ENCODE measurements at places on chromosomes 3 and 15.

DNA sequence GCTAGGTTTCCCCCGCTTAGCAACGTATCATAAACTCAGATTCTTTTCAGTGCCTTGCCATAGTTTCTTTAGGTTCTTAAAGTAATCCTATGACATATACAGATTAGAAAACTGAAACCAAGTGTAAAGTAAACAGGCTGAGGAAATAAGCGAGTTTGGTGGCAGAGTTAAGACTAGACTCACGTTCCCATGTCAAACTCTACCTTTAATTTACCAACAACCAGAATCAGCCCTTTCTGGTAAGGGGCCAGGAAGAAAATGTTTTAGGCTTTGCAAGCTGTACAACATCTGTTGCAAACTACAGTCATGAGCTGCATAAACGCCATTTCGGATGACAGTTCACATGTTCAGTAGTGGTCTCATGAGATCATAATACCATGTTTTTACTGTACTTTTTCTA is 128.0 kb upstream of the PRICKLE2 start:
- DNase-seq: no peak

DNA sequence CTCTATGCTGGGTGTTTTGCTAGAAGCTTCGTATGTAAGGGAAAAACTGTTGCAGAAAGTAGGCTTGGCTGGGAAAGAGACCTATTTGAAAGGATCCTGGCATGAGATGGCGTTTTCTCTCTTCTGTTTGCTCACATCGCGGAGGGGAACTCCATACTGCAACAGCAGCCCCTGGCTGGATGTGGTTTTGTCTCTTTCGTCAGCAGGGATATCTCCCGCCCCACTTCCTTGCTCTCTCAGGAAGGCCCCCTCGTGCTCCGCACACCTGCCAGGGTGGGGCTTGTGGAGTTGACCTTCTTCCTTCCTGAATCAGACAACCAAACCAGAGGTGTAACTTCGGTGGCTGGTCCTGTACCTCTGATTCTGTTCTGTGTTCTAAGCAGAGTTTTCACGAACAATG is 26.4 kb upstream of the MYZAP start:
- peak; percentile 28 for DNase-seq

GRCh38 chr3:22907161-22907780 is 295.9 kb upstream of the UBE2E2 start:
- no peak for DNase-seq

DNA sequence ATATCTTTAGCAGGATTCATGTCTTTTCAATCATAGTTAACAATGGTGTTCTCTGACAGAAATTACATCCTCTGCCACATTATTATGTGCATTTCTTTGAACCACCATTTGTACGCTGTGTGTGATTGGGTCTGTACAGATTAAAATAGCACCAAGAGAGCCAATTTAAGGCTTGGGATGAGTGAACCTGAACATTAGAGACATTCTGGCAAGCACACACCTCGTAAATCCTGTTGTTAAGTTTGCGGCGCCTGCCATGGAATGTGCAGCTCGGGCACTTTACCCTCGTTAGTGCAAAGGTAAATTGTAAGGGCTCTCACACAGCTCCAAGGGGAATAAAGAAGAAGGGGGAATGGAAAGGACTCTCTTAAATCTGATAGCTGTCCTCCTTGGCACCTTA is 482.4 kb upstream of the DPPA4 start:
- no peak for DNase-seq

DNA sequence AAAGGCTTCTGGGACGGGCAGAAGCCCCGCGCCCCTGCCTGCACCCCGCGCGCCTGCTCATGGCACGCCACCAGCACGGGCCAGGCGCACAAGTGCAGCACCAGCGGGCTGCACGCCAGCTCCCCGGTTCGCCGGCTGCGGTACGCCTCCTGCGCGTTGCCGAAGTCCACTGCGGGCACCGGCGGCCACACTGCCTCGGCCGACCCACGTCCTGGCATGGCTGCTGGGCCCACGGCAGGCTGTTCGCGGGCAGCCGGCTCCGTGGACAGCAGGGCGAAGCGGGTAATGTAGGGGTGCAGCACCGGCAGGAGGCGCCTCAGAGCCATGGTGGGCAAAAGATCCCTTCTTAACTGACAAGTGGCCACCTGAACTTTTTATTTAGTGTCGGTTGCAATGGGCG is 34.8 kb downstream of the MCCC1 start:
- DNase-seq: no peak

DNA sequence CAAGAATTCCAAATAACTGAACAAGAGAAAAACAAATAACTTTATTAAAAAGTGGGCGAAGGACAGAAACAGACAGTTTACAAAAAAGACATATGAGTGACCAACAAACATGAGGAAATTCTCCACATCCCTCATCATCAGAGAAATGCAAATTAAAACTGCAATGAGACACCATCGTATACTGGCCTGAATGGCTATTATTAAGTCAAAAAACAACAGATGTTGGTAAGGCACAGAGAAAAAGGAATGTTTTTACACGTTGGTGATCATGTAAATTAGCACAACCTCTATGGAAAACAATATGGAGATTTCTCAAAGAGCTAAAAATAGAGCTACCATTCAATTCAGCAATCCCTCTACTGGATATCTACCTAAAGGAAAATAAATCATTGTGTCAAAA is 1260.4 kb upstream of the ALCAM start:
- DNase-seq: no peak

DNA sequence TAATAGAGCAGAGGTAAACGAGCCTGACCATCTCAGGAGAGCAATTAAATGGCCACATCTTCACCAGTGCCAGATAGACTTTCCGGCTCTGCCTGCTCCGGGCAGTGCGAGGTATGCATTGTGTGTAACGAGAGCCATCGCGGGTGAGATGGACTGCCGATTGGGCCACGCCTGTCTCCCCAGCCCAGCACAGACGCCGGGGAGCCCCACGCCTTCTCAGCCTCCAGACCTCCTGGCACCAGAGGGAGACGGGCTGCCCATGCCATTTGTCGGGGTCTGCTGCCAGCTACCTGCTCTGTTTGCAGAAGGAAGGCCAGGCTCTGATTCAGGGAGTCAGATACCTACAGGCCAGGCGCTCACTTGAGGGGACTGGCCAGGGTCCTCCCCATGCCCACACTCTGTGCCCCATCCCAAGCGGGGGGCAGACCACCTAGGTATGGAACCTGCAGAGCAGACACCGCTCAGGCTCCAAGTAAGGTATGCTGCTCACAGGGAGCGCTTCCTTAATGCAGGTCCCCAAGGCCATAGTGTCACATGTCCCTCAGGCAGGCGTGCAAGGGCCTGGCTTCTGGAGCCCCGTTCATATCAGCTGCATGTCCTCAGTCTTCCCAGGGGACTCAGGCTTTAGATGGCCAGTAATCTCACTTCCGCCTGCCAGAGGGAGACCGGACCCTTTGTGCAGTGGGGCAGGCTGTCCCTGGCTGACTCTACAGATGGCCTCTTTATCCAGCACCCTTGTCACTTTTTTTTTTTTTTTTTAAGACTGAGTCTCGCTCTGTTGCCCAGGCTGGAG is 62.2 kb downstream of the DNAJB8 start:
- no peak for DNase-seq

DNA sequence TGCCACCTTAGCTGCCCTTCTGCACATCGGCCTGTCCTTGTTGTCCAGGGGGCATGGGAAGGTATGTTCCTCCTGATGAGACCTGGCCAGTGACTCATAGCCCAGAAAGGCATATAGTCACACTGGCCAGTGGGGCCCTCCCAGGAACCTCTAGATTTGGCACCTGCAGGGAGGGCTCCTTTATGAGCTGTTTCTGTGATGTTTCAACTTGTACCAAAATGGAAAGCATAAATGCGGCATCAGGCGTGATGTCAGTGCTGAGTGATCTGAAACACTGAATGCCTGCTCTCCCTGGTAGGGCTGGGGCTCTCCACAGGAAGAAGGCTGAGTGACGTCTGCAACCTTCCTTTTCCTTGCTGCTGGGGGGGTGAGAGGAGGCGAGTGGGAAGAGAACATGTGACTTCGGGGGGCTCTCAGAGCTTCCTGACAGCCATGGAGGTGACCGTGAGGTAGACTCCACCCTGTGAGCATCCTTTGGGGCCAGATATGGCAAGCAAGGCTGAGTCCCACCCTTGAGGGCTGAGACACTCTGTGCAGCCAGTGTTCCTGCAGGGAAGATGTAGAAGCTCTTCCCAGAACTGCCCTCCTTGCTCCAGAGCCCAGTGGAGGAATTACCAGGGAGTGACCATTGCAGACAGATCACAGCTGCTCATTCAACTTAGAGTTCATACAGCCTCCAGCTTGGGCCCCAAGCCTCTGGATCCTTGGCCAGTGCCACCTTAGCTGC is 37.1 kb upstream of the APEH start:
- DNase-seq: no peak

DNA sequence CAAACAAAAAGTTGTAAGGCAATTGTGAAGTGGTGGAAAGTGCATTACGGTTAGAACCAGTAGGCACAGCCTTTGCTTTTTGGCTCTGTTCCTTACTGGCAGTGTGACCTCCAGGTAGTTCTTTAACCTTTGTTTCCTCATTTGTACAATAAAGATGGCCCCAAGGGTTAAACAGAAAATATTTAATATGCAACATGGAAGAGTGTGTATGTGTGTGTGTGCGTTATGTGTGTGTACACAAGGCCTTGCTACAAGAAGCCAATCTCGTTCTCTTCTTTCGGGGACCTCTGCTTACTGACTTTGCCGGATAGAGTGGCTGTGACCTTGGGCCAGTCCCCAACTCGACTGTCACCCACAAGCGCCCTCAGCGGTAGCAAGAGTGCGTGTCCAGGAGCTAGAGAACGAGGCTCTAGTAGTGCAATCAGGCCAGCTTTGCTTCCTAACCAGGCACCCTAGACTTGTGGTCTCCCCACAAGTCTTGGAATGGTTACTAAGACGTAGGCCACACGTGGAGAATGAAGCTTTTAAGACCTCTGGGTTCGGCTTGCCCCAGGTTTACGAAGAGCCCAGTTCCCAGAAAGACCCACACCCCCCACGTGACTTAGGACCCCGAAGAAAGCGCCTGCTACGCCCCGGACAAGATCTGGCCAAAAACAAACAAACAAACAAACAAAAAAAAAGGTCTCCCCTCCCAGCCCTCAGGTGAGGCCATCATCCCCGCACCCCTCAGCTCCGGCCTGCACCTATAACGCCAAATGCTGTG is 593 bp downstream of the CIAO2A start:
- peak; percentile 63 for DNase-seq

DNA sequence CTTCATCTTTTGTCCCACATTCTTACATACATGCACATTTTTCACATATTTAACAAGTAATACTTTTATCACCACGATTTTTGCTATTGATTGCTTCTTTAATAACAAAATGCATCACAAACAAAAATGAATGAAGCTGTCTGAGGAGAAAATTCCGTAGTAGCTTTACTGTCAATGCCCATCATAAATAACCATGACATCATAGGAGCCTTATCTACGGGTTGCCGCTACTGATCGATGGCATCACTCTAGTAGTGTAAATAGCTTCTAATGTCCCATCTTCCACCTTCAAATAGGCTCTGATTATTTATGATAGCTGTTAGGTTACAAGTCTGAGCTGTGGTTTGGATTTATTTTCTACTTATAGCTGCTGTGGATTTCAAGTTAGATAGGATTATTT is 323.4 kb downstream of the MECOM start:
- no peak for DNase-seq

- no peak for DNase-seq
Measured at GRCh38 chr3:42822828-42823227, 13.6 kb downstream of the ACKR2 start.

DNA sequence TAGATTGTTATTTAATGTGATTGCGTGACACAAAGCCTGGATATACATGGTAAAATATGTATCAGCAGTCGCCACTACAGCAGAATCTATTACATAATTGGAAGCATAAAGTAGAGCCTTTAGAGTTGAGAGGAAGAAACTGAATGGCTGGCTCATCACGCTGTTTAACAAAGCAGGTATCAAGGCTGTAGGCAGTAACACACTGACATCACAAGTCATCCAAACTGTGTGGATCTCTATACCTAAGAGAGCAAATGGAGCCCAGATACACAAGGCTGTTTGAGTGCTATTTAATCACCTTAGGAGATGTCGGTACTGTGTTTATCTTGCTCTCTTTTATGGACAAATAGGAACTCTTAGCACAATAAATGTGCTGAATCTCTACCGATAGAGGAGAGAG is 864.4 kb downstream of the VGLL3 start:
- DNase-seq: no peak

- DNase-seq: no peak
Measured at GRCh38 chr3:139811331-139811730, 123.7 kb upstream of the CLSTN2 start.

- no peak for DNase-seq
Measured at GRCh38 chr15:85356276-85356675, 24.1 kb upstream of the AKAP13 start.

DNA sequence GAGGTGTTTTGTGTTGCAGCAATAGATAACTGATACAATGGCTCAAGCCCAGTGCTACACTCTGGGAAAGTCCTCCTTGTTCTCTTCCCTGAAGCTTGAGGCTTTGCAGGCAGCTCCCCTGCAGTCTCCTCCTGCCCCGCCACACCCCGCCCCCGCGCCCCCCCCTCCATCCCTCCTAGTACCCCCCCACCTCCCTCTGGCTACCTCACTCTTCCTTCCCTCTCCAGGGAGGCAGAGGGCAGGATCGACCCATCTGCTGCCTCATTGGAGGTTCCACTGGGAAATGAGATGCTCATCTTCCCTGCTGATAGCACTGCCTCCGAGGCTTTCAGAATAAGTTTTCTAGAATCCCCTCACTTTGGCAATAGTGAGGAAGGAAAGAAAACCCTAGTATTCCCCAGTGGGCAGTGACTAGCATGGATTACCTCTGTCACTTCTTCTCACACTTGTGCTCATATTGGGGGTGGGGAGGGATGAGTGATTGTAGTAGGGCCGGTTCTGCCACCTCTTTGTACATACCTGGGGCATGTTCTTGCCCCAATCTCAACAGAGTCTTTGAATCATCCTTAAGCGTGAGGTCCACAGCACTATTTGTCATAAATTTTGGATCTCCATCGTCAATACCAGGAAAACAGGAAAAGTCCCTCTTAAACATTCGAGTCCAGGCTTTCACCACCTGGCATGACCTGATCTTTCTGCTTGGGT is 16.3 kb upstream of the RAB7A start:
- no peak for DNase-seq

- DNase-seq: no peak
Measured at GRCh38 chr3:44076221-44076829, 165.4 kb upstream of the TOPAZ1 start.

GRCh38 chr3:83625261-83625660 is 1333.5 kb upstream of the CADM2 start:
- no peak for DNase-seq

- DNase-seq: no peak
Measured at GRCh38 chr3:153169793-153170383, 7.9 kb downstream of the RAP2B start.

DNA sequence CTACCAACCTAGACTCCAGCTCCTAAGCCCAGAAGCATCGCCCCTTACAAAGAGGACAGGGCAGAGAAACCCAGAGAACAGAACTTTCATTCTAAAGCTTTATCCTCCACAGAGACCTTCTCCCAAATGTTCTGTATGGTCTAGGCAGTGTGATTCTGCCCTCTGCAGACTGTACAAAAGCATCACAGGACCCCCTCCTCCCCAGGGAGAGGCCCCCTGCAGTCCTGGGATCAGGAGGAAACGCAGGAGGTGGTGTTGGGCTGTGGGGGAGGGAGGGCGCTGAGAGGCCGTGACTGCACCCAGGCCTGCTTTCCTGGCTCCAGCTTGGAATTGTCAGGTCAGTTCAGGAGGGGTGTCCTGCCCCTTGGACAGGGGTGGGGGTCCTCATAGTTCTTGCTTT is 101.3 kb downstream of the DGKG start:
- no peak for DNase-seq

GRCh38 chr3:15205934-15206661 is at the start of gene CAPN7:
Gene CAPN7 (plus strand): TSS chr3:15206246. CDS start chr3:15206496, 250 bp downstream.
- peak; percentile 95 for DNase-seq
